Foreskin keratinocyte (primary cell): ENCODE measurements at places on chromosomes 13 and 19. TPM values are rescaled to one million over a fixed set of nuclear protein-coding genes. Genes with fewer than 3 reads are reported as not detected.
A peak's percentile ranks its signal among the peaks of the same experiment; 100 is the strongest.

The PRTN3 gene
- total RNA-seq, result not detected in 2 replicates

GRCh38 chr13:39200249-39200910 lies 162.1 kb downstream of the NHLRC3 start:
- DNase-seq, result no peak

The MEX3D gene
- total RNA-seq, result 26.2 and 27.9 TPM in 2 replicates

The RETN gene
- not detected in 2 replicates for total RNA-seq

DNA sequence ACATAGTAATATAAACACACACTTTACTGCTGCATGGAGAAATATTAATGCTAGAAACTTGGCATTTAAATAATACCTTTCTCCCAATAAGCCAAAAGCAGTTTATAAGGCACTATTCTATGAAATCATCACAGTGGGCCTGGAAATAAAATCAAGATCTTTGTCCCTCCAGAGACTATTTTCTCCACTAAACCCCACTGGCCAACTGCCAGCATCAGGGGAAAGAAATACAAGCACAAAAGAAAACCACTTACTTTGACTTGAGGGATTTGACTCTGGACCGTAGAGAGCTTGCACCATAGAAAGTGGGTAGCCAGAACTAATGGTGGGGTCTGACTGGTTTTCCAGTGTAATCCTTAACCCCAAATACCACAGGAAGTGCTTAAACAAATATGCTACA lies 71.9 kb downstream of the DCLK1 start:
- DNase-seq, result no peak

DNA sequence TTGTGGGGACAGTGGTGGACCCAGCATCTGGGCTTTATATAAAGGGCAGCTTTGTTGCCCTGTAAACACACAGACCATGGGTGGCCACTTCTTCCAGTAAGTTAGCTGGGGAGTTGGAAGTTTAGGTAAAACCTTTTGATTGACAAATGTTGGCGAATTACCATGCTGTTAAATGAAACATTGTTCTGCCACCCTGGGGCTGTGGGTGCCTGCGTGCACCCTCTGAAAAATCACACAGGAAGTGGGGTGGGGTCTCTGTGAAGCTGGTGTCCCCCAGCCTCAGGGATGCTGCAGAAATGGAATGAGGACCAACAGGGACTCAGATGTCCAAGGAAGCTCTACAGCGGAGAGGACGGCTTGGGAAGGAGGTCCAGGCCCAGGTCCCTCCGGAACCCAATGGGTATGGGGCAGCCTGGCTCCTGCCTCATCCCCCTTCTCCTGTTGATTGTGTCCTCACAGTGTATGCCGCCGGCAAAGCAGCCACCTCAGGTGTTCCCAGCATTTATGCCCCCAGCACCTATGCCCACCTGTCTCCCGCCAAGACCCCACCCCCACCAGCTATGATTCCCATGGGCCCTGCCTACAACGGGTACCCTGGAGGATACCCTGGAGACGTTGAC lies 2.8 kb upstream of the USF2 start:
- no peak for DNase-seq

The RFPL4A gene
- not detected in 2 replicates for total RNA-seq

- no peak for DNase-seq
These were observed 2.1 kb upstream of the GRWD1 start for GRCh38 chr19:48443731-48444128.

DNA sequence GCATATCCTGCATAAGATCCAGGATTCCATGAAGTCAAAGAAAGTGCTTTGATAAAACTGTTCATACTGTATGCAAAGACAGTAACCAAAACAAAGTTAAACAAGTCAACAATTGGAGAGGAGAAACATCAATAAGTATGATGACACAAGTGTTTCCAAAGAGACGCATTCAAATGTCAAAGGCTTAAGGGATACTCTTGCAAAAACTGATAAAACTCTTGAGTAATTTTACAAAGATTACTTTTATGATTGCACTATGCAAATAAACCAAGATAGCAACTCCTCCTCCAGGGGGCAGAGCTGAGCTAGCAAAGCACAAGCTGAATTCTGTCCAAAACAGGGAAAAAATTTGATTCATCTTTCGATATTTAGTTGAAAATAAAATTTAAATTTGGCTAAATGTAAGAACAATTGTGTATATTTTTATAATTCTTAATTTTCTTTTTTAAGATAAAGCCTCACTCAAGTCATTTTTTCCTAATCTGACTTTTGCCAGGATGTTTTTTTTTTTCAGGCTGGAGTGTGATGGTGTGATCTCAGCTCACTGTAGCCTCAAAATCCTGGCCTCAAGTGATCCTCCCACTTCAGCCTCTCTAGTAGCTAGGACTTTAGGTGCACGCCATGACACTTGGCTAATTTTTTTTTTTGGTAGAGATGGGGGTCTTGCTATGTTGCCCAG lies 84.0 kb downstream of the MZT1 start:
- no peak for DNase-seq

The WASF3 gene
- total RNA-seq, result 5.7 TPM in 2 replicates

DNA sequence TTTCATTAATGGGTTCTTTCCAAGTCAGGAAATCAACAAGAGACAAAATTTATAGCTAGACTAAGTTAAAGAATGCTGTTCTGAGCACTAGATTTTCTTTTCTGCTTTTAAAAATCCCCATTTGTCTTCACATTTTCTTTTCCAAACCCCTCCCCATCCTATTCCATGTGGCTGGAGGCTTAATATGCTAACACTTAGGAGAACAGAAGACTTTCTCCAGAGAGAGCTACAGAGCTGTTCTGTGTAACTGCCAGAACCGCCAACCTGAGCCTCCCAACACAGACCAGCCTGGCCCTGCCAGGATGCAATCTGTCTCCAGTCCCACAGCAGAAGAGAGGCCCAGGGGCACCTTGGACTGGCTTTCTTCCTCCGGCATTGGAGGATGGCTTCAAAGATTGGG lies 264.1 kb downstream of the NDFIP2 start:
- DNase-seq, result no peak

DNA sequence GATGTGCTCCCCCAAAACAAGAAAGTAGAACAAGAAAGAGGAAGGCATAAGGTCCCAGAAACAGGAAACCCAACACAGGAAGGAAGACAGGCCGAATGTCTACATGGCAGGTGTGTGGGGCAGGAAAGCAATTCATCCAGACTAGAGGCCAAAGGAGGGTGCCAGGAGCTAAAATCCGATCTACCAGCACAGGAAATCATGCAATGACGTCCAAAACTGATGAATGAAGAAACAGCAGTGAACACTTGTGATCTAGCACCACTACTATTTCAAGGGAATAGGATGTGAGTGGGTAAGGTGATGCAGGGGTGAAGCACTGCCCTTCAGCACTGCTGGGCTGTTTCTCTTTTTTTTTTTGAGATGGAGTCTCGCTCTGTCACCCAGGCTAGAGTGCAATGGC lies 59.1 kb downstream of the DOCK9 start:
- DNase-seq, result no peak

The PALM3 gene
- not detected in 2 replicates for total RNA-seq

DNA sequence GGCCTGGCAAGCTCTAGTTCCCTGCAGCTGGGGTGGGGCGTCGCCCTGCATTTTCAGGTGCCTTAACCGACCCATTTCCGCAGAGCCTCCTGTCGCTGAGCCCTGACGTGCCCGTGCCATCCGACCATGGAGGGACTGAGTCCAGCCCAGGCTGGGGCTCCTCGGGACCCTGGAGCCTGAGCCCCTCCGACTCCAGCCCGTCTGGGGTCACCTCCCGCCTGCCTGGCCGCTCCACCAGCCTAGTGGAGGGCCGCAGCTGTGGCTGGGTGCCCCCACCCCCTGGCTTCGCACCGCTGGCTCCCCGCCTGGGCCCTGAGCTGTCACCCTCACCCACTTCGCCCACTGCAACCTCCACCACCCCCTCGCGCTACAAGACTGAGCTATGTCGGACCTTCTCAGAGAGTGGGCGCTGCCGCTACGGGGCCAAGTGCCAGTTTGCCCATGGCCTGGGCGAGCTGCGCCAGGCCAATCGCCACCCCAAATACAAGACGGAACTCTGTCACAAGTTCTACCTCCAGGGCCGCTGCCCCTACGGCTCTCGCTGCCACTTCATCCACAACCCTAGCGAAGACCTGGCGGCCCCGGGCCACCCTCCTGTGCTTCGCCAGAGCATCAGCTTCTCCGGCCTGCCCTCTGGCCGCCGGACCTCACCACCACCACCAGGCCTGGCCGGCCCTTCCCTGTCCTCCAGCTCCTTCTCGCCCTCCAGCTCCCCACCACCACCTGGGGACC lies 1.2 kb downstream of the ZFP36 start:
- DNase-seq, result peak; percentile 46

The C13orf42 gene
- total RNA-seq, result not detected in 2 replicates

DNA sequence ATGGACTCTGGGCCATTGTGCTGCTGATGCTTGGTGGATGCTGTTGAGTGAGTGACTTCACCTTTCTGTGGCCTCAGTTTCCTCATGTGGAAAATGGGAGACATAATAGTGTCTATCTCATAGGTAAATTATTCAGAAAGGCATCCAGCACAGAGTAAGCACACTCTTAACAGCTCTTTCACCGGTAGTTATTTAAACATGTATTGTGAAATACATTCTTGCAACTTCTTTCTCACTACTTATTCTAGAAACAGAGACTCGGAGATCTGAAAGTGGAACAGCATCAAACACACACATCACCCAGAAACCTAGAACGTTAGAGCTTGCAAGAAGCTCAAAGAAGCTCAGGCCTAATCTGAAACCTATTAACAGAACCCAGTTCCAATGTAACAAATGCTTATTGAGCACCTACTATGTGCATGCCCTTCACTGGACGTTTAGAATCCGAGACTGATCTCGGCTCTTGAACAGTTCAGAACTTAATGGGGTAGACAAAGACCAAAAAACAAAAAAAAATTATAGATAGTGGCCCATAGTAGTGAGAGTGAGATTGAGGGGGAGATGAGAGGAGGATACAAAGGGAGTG lies 4.1 kb downstream of the ZSWIM9 start:
- DNase-seq, result no peak

DNA sequence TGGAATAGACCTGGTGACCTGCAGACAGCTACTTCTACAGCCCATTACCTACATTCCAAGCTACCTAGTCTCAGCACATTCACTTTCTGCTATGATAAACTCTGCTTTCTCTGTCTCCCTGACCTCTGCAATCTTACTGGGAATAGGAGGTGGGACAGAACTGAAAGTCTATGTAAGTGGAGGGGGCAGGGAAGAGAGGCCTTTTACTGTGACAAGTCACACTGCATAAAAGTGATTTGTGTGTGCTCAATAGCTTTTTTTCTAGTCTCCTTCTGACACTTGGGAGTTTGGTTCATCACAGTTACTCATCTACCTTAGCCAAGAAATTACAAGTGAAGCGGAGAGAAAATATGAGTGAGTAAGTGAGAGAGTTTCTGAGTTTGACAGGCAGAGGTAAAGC lies 322.4 kb downstream of the OLFM4 start:
- DNase-seq, result no peak

The ERCC5 gene
- 65.3 and 65.4 TPM in 2 replicates for total RNA-seq

DNA sequence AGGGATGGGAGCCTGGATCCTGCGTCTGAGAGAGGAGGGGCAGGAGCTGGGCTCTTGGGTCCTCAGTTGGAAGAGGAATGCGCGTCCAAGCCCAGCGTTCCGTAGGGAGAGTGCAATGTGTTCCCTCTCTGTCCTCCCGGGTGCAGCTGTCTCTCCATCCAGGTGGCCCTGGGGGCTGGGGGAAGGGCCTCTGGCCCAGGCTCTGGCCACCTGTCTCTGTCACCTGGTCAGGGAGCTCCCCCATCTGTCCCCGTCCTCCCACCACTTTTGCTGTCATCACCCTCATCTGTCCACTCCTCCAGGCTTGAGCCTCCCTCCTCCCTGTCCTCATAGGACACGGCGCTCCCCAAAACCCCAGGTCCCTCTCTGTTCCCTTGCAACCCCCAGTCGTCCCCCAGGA lies 3.7 kb upstream of the SBK2 start:
- DNase-seq, result no peak

DNA sequence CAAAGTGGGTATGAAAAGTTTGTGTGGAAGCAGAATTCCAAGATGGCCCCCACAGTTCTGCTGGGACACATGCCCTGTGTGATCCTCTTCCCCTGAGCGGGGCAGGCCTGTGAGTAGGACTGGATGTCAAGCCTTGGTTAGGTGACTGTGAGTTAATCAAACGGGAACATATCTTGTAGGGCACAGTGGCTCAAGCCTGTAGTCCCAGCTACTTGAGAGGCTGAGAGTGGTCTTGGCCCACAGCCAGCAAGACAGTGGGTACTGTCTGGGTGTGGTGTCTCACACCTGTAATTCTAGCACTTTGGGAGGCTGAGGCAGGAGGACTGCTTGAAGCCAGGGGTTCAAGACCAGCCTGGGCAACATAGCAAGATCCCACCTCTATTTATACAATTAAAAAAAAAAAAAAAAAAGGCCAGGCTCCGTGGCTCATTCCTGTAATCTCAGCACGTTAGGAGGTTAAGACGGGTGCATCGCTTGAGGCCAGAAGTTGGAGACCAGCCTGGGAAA lies 6.4 kb downstream of the ZNF653 start:
- DNase-seq, result no peak

The ZNF329 gene
- total RNA-seq, result 8.2 and 8.4 TPM in 2 replicates

The DHDH gene
- total RNA-seq, result 0.46 and 0.48 TPM in 2 replicates

- no peak for DNase-seq
These were observed 203.8 kb upstream of the SLITRK6 start for GRCh38 chr13:86003029-86003428.

DNA sequence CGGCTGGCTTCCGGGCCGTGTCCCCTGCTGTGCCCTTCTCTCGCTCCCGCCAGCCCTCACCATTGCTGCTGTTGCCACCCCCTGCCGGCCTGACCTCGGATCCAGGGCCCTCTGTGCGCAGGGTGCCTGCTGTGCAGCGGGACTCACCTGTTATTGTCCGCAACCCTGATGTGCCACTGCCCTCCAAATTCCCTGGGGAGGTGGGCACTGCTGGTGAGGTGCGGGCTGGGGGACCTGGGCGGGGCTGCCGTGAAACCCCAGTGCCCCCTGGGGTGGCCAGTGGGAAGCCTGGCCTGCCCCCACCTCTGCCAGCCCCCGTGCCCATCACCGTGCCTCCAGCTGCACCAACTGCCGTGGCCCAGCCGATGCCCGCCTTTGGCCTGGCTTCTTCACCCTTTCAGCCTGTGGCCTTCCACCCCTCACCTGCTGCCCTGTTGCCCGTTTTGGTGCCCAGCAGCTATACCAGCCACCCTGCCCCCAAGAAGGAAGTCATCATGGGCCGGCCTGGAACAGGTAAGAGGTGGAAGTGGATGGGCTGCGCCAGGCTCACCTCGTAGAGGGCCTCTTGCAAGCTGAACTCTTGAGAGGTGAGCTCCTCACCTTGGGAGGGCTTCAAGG lies 5.1 kb downstream of the CIC start:
- DNase-seq, result no peak

The TMEM145 gene
- not detected in 2 replicates for total RNA-seq

GRCh38 chr13:28297341-28297740 lies 159.0 kb downstream of the PAN3 start:
- no peak for DNase-seq

The SYNE4 gene
- 1.2 TPM in 2 replicates for total RNA-seq
